ENCODE measurements at places on chromosomes 11 and 22.

- peak; percentile 87 for DNase-seq
Measured at GRCh38 chr11:123654566-123655081, at the start of gene SCN3B. SCN3B (minus strand) TSS chr11:123654624; CDS start chr11:123653801, 823 bp downstream.

- no peak for DNase-seq
Measured at GRCh38 chr11:61112575-61112974, 10.3 kb downstream of the CD5 start.

DNA sequence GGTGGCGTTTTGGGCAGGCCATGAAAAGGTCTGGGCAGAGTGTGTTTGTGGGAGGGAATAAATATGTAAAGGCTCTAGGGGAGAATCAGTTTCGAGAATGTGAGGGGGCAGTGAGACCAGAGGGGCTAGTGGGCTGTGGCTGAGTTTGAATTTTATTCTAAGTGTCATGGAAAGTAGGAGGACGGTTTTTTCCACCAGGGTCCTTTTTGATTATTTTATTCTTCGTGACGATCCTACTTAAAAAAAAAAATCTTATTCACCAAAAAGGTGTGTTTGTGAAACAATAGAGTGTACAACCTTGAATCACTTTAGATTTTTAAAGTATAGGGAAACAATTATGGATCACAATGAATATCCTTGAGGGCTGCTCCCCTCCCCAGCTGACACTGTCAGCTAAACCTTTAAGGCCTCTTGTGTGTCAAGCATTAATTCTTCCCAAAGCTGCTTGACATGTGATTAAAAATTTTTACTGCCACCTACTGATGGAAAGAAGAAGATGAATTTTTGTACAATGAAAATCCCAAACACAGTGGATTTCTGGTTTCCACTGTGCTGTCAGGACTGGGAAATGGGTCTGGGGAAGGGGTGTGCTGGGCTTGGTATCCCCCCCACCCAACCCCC lies 107.5 kb upstream of the OR4B1 start:
- peak; percentile 81 for DNase-seq

DNA sequence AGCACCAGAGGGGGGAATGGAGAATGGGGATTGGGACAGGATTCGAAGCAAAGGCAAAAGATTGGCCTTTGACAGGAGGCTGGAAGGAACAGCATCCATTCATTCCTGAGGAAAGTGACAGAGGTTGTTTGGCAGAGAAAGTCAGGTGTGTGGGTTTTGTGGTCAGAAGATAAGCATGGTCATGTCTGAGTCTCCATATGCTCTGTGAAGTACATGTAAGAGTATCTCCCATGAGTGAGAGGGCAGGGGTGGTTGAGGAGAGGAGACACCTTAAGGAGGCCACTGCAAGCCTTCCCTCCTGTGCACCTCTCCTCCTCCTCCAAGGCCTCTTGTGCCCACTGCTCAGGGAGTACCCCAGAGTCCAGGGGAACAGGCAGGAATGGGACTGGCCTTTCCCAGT lies 1.9 kb upstream of the NLRP10 start:
- no peak for DNase-seq

DNA sequence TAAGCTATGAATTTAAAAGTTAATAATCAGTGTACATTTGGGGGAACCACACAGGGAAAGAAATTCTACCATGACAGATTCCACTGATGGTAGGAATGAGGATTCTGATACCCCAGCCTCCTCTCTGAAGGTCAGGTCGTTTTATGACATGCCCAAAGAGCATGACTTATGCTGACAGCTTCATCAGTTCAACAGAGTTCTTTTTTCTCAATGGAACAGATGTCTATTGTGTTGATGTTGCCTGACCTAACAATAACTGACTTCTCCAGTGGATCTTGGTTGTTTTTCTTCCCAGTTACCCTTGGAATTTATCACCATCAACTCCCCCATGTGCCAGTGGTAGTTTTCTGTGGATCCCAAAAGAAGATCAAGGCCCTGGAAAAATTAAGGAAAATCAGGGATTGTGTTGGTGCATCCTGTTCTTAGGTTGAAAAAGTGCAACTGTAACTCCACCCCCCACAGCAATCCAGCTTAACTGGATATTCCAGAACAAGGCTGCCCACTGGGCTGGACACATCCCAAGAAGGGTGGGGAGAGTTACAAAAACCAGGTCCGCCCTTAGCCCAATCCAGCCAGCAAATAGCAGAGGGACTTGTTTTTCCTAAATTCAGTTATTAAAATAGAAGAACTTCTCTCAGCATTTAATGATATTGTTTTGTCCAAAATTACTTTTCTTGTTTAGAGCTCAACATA lies 31.5 kb upstream of the CAT start:
- no peak for DNase-seq

DNA sequence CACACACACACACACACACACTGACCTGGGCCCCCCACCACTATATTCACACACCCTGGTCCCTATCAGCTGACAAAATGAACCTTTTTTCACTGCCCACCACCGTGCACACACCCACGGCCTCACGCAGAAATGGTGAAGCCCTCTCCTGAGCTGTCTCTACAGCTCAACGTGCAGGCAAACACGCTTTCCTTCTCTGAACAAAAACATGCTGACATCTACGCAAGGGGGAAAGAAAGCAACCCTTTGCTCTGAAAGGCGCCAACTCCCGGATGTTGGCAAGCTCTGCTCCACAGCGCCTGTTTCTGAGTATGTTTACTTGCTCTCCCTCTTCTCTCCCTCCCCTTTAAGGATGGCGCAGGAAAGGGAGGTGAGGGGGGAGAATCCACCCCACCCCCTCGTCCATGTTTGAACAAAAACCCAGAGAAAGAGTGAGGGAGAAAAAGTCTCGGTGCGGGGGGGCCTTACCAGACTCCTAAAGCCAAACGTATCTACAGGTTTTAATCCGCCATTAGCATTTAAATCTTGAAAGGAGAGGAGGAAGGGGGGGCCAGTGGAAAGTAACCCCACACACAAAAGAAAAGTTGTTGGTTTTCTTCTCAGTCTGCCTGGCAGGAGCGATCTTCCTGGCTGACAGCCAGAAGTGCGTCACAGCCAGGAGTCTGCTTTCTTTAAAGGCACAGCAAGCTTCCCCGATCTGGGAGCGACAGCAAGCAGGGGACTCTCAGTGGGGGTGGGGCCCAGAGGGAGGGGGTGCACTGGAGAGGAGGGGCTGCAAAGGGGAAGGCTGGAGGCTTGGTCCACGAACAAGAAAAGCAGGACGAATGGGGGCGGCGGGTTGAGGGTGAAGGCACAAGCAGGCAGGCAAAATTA lies 39.6 kb downstream of the NUMA1 start:
- peak; percentile 99 for DNase-seq

- DNase-seq = no peak
Measured at GRCh38 chr11:69563946-69564775, 76.8 kb upstream of the CCND1 start.

DNA sequence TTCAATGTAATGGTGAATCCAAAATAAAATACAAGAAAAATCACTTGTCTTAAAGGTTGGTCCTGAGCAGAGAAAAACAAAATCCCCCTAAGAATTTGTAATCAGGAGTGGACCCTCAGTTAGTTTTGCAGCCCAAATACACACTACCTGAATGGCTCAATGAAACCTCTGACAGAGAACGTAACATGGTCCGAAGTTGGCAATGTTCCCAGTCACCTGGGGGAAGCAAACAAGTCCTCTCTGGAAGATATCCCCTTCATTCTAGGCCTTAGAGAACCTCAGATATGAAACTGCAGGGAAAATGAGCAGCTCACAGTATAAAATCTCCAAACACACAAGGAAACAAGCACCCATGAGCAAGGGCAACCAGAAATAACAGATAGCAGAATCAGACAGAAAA lies 58.2 kb downstream of the MORC2 start:
- no peak for DNase-seq

- no peak for DNase-seq
Measured at GRCh38 chr22:40426594-40427333, 56.4 kb downstream of the SGSM3 start.

DNA sequence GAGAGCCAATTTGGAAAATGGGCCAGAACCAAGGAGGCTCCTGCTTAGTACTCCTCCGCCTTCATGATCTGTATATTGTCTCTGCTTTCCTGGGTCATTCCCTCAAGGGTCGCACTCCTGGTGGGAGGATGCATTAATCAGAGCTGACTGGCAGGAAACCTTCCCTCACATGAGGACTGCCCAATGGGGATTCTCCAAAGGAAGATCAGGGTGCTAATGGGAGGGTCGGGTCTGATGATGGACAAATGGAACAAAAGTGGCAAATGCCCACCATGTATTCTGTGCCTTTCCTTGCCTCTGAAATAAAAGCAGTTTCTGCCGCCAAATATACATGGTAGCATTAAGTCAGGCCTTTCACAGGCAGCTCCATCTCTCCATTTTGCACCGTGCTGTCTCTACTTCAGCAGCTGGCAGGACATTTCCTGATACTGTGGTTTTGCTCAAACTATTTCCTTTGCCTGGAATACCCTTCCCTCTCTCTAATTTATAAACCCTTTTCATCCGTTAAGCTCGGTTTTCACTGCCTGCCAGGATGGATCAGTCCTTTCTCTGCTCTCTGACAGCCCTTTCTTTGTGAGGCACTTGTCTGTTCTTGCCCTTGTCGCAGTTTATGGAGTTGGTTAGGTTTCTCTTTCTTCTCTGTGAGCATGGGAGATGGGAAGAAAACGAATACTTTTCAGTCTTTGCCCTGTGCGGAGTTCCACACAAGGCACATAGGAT lies 13.5 kb downstream of the SREBF2 start:
- no peak for DNase-seq

DNA sequence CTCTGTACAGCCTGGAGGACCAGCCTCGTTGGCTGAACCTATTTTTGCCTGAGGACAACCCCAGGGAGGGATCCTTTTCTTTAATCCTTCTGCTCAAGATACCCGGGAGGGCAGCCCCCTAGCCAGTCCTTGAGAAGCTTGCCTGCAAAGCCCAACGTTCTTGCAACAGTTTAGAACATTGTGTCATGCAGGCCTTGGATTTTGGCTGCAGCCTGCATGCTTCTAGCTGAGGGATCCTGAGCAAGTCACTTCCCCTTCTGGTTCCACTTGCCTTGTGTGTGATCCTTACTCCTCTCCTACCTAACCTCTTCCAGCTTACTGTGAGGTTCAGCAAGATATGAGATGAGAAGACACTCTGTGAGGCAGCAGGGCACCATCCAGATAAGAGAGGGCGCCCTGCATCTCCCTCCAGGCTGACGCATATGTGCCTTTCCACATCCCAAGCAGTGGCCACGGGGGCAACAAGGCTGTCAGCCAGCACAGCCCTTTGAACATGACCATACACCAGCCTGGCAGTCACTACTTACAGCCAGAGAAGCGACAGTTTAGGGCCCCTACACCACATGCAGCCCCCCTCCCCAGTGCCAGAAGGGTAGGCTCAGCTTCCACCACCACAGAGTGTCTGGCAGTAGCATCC lies 76.1 kb downstream of the C11orf58 start:
- no peak for DNase-seq

GRCh38 chr11:64503186-64503753 lies 87.8 kb upstream of the SLC22A12 start:
- DNase-seq = no peak

GRCh38 chr11:134654161-134654915 lies 242.3 kb upstream of the B3GAT1 start:
- DNase-seq = no peak

DNA sequence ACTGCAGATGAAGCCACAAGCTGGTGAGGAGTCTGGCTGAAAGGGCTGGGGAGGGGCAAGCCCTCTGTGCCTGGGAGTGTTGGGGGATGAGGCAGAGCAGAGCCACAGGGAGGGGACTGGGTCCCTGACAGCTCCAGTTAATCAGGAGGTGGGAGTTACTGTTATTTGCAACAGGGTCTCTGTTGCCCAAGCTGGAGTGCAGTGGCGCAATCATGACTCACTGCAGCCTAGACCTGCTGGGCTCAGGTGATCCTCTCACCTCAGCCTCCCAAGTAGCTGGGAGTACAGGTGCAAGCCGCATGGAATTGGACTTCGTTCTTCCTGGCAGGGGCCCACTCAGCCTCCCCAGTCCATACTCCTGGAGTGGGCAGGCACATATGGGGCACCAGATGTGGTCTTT lies 7.7 kb downstream of the SCN2B start:
- DNase-seq = no peak

DNA sequence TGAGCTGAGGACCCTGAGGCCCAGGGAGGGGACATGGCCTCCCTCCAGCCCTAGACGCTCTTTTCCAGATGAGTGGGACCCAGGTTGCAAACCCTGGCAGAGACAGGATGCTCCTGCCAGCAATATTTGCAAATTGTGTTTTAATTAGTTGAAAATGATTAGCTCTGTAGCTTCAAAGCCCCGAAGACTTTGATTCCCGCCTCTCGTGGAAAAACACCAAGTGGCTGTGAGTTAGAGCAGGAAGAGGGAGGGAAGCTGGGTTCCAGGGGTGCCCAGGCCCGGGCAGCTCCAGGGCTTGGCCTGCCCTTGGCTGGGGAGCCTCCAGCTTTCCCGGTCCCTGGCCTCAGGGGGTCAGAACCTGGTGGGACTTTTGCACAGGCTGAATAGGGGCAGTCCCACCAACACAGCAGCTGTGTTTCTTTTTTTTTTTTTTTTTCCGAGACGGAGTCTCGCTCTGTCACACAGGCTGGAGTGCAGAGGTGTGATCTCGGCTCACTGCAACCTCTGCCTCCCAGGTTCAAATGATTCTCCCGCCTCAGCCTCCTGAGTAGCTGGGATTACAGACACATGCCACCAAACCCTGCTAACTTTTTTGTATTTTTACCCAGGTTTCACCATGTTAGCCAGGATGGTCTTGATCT lies 101.6 kb upstream of the RTL6 start:
- DNase-seq = no peak

DNA sequence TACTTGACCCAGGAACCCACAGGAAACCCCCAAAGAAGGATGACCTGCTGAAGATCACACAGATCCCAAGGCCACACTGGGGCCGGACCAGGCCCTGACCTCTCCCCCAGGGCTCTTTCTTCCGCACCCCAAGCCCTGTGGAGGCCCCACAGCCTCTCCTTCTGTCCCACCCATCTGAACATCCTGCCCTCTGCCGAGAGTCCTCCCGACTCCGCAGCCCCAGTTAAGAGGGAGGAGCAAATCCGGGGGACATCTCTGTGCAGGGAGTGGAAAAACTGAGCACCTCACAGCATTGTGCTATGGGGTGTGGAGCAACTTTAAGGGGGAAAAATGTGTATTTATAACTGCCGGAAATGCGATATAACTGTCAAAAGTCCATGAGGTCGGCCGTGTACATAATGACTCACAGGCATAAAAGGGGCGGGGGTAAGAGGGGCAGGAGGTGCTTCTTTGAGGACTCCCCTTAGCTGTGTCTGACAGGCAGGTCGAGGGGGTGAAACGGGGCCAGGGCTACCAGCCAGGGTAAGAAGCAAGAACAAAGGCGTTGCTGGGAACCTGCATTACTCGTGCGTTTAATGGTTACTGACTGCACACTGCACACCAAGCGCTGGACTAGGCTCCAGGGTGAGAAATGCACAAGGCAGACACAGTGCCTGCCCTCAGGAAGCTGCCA lies 57.2 kb downstream of the WNT11 start:
- DNase-seq = no peak

DNA sequence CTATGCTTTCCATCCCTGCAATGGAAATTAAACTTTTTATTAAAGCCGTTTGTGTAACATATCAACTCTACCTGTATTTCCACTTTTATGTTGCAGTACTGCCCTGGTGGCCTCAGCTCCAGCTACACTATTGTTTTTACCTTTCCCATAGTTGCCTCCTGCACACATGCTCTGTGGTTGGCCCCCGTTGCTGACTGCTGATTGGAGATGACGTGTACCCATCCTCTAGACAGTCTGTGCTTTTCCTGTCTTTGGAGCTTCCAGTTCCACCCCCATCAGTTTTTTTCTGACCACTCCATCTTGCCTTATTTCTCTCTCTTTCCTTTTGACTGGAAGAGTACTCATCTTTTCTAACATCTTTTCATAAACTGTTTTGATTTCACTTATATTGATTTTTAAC lies 123.8 kb downstream of the TEAD1 start:
- DNase-seq = no peak

All from DMS79 treated with DMSO at 0.1 percent for 48 hours (cell line).